ENCODE measurements at places on chromosomes 7 and 10.

DNA sequence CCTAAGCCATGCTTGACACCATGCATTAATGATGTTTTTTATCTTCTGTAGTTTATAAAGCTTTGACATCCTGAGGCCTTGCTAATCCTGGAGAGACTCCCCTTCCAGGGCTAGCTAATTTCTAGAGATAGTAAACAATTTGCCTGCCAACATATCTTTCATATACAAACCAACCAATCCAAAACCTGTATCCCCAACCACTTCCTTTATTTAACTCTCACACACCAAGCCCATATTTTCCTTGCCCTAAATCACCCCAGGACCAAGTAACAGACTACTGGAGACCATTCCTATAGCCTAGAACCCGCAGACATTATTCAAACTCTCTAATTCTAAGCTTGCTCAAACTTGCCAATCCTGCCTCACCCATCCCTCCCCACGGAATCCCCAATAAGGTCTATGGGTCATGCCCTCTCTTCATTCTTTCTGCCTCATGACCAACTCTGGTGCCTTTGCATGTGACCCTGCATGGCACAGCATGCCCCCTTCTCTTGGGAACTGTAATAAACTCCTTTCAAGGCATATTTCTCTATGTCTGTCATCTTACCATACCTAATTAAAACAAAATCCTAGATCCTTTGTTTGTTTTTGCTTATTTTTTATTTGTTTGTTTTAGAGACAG, 116.6 kb upstream of the CACUL1 start:
- no peak for DNase-seq

DNA sequence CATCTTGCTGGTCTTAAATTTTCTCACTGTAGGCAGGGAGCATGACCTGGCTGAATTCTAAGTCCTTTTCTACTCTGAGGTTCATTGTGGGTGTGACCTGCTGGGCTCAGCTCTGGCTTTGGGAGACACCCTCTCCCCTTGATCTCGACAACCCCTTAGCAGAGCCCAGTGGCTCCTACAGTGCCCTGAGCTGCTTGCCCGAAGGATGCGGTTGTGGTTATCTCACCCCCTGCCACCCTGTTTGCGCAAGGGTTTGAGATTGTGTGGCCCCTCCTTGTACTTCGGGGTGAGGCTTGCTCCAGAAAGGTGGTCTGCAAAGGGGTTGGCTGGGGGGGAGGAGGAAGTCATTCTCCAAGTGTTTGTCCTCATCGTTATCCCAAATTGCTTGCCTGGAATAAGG, 55.3 kb downstream of the TCF7L2 start:
- no peak for DNase-seq

- no peak for DNase-seq
Observed at GRCh38 chr7:11437994-11438393, 394.0 kb downstream of the THSD7A start.

DNA sequence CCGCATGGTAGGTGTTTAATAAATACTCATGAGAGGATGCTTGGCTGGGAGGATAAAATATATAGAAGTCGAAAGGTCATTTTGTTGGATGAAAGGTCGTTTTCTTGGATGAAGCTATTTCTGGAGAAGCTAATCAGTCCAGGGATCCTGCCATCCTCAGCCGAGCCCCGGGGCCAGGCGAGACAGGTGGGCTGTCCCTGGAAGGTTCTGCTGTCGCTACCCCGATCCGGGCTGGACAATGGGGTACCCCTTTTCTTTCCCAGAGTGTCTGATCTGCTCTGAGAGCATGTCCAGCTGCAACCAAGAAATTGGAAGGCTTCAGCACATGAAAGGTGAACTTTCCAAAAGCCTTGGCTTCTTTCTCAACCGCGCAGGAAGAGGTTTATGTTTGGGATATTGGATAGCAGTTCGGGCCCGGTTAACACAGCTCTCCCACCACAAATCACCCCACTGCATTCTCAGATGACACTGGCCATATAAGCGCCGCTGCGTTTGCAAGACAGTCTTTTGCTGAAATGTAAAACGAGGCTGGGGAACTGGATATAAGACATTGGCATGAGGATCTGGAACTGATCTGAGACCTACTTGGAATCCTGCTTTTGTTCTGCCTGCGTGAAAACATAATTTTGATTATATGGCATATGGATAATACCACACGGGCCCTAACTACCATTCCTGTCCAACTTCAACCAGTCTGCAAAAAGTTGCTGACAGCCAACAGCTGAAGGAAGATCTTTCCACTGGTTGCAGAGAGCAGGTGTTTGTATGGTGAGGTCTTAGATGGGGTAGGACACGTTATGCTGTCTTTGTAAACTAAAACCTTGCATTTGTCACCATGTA, 31.2 kb upstream of the MSRB2 start:
- no peak for DNase-seq

- no peak for DNase-seq
Observed at GRCh38 chr7:47454069-47454973, 127.6 kb downstream of the TNS3 start.

GRCh38 chr10:35214607-35215020, 88.0 kb downstream of the CREM start:
- no peak for DNase-seq

DNA sequence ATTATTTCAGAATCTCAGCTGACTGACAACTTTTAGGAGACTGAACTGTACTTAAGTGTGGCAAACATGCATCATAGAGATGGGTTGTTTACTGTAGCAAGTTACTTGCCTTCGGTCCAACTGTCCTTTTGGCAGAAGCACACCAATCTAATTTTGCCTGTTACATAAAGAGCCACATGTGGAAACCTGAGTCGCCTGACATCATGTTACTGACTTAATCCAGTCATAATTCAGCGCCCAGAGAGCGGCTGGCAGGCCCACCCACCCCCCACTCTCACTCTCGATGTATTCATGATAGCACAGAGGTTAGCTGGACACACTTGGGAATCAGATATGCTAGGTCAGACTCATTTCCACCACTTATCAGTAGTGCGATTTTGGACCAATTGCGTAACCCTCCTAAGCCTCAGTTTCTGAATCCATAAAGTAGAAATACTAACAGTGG, 57.3 kb upstream of the CAPZA2 start:
- no peak for DNase-seq

- no peak for DNase-seq
Observed at GRCh38 chr10:129553928-129554327, 86.9 kb downstream of the MGMT start.

- DNase-seq: no peak
Observed at GRCh38 chr7:121449329-121449728, 53.2 kb upstream of the FAM3C start.

DNA sequence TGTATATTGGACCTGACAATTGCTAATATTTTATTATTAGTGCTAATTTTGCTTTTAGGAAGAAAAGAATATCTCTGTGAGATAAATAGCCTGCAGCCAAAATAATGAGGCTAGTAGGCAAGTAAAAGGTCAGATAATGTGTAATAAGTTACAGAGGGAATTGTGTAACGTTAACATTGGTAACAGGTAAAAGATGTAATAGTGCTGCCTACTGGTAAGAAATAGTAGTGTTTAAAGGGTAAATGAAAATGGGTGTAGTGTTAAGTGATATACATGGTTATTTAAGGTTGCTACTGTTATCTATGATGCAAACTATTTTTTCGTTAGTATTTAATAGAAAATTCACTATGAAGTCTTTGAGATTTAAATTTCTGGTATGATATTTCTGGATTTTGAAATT, 9.2 kb upstream of the FOXP2 start:
- no peak for DNase-seq

GRCh38 chr7:36406156-36406555, 16.5 kb downstream of the ANLN start:
- no peak for DNase-seq

DNA sequence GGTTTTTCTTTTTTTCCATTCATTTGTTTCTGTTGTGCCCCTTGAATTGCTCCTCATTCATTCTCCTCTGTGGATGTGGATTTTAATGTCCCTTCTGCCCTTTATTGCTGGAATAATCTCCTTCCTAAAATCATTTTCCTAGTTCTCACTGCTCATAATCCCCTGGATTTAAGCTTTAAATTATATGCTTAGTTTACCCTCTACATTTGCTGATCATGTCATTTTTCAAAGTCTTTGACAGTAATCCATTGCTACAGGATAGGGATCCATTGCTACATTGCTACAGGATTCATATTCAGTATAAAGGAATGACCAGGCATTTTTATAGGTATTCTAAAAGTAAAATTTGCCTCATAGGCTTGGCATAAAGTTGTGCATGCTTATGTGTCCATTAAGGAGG, 14.3 kb downstream of the ADAM22 start:
- no peak for DNase-seq

DNA sequence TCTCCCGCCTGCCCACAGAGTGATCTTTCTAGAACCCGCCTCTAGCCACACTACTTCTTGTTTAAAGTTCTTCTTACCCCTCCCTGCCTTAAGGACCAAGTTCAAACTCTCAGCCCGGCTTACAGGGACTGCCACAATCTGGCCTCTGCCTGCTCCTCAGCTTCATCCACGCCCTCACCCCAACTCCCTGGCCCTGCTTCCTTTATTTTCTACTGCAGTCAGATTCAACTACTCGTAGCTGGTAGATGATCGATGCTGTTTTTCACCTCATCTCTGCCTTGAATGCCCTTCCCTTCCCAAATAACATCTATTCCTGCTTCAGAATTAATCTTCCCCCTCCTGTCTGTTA, 508.5 kb downstream of the RPS24 start:
- no peak for DNase-seq

GRCh38 chr10:58833771-58834561, 321.3 kb downstream of the BICC1 start:
- DNase-seq: no peak

GRCh38 chr7:102942868-102943267, 30.1 kb downstream of the LRRC17 start:
- no peak for DNase-seq

GRCh38 chr7:73329861-73330581, 2.1 kb downstream of the FKBP6 start:
- no peak for DNase-seq

GRCh38 chr10:30219971-30220751, 128.9 kb downstream of the MTPAP start:
- DNase-seq: no peak

DNA sequence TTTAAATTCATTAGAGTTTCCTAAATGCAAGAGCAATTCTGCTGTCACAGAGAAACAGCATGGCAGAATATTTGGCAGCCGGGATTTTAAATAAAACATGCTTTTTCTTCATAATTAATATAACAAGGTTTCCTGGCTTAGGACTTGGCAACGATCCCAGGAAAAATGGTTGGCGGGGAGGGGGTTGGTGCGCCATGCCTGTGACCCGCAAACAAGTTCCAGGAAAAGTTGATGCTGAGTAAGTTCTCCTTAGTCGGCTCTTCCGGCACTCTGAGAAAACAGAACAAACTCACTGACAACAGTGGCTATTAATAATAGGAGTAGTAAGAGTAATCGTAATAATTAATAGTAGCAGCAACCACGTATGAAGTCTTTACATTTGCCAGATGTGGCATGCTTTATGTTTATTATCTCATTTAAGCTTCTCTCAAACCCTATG, 4.6 kb downstream of the HABP2 start:
- DNase-seq: no peak

DNA sequence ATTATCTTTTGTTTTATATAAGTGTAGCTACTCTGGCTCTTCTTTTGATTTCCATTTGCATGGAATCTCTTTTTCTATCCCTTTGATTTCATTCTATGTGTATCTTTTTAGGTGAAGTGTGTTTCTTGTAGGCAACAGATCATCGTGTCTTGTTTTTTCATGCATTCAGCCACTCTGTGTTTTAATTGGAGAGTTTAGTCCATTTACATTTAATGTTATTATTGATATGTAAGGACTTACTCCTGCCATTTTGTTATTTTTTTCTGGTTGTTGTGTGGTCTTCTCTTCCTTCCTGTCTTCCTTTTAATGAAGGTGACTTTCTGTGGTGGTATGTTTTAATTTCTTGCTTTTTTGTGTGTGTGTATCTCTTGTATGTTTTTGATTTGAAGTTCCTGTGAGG, 81.6 kb downstream of the BBS9 start:
- DNase-seq: no peak

GRCh38 chr7:148147438-148147837, 443.1 kb upstream of the C7orf33 start:
- DNase-seq: no peak

- no peak for DNase-seq
Observed at GRCh38 chr10:129652521-129653201, 185.6 kb downstream of the MGMT start.

GRCh38 chr10:102279104-102279503, 33.8 kb downstream of the GBF1 start:
- no peak for DNase-seq

GRCh38 chr10:266974-267425, 131.7 kb downstream of the ZMYND11 start:
- no peak for DNase-seq

- DNase-seq: no peak
Observed at GRCh38 chr10:36840788-36841187, 284.6 kb upstream of the ANKRD30A start.

- DNase-seq: no peak
Observed at GRCh38 chr7:30389791-30390190, 88.8 kb downstream of the NOD1 start.

DNA sequence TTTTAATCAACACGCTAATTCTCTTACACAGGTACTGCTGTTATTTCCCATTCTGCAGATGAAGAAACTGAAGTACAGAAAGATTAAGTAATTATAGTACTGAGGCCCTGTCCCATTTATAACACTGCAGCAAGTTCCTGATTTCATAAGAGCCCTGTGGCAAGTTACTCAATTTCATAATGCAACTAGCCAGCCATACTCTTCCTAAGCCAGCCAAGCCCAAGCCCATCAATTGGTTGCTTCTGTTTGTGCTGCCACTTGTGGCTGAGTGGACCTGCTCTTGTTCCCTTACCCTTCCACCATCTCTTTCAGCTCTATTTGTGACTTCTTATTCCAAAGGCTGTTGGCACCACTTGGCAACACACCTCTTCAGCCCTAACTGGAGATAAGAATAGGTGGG, 19.7 kb upstream of the PRPF18 start:
- DNase-seq: no peak

GRCh38 chr7:138663725-138664710, 37.1 kb downstream of the SVOPL start:
- no peak for DNase-seq

All from urinary bladder (tissue), 4 donors.